ENCODE measurements at places on chromosomes 5 and 9.

GRCh38 chr9:128098297-128099230 is 29.0 kb downstream of the PTGES2 start:
- peak; percentile 91 for DNase-seq

GRCh38 chr5:54799645-54800044 is 185.7 kb downstream of the ESM1 start:
- DNase-seq: no peak

DNA sequence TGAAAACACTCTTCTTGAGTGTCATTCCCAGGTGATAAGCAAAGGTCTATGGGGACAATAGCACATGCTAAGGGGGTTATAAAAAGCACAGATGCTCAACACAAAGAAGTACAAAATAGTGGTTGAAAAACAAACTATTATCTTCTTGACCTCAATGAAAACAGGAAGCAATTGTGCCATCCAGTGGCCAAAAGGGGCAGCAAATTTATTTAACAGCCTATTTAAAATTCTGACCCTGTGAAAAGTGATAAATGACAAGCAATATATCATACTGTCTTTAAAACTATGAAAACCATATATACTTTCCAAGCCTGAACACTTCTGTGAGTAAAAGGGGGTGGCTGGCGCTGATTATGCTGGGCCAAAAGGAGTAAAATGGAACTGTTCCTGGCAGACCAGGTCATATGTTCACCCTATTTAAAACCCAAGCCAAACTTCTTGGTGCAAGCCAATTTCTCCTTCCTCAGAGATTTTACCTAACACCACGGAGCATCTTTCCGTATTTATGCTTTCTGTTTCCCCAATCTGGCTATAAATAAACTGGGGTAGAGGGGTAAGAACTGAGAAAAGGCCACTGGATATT is 29.7 kb downstream of the TEX10 start:
- peak; percentile 33 for DNase-seq

- DNase-seq: no peak
Measured at GRCh38 chr5:102718819-102719218, 36.3 kb upstream of the PAM start.

- DNase-seq: peak; percentile 74
Measured at GRCh38 chr5:57779383-57780223, 297.0 kb upstream of the ACTBL2 start.

GRCh38 chr5:73816656-73817420 is 190.8 kb downstream of the ARHGEF28 start:
- DNase-seq: no peak

- DNase-seq: no peak
Measured at GRCh38 chr9:133637451-133638055, 1.4 kb downstream of the DBH start.

DNA sequence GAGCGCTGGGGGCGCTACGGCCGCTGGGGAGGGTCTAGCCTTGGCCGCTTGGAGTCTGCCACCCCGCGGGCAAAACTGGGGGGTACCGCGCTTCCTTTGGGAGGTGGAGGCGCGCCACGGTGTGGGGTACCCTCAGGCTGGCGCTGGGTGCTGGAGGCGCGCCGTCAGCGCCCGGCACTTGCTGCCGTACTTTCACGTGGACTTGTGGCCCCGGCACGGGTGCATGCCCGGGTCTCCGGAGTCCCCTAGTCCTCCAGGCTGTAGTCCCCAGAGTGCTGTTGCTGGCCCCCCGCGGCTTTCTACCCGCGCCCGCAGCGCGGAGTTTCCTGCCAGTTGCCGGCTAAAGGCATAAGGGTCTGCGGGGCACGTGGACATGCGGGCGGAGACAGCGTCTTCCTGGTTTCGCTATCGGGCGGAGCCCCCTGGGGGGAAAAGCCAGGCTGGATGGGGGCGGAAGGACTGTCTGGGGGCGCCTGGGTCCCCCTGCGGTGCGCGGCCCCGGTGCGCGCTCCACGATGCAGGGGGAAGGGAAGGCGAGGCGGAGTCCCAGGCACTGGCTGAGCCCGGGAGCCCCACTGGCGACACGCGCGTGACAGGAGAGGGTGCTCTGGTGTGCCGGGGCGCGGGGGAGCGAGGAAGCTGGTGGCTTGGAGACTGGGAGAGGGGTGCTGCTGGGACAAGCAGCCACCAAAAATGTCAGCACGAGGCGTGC is 666 bp downstream of the PPARGC1B start:
- DNase-seq: no peak

GRCh38 chr5:140159014-140159927 is 15.7 kb upstream of the CYSTM1 start:
- no peak for DNase-seq
